ENCODE measurements at places on chromosomes 3 and 15.

DNA sequence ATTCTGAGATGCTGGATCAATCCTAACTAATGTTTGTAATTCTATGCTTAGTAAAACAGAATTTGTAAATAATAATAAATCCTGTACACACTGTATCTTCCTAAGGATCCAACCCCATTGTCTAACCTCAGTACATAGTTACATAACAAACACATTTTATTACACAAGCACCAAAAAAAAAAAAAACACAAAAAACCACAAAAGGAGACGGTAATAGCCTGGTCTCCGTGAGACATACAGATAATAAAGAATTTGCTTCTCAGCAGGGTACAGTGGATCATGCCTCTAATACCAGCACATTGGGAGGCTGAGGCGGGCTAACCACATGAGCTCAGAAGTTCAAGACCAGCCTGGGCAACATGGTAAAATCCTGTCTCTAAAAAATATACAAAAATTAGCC is 558.7 kb downstream of the MAGI1 start:
- DNase-seq, result no peak

DNA sequence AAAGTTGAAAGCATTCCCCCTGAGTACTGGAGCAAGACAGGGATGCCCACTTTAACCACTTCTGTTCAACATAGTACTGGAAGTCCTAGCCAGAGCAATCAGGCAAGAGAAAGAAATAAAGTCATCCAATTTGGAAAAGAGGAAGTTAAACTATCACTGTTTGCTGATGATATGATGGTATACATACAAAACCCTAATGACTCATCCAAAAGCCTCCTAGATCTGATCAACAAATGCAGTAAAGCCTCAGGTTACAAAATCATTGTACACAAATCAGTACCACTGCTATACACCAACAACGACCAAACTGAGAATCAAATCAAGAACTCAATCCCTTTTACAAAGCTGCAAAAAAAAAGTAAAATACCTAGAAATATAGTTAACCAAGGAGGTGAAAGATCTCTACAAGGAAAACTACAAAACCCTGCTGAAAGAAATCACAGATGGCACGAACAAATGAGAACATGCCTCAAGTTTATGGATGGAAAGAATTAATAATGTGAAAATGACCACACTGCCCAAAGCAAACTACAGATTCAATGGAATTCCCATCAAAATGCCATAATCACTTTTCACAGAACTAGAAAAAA is 40.3 kb downstream of the RPL39L start:
- DNase-seq, result no peak

DNA sequence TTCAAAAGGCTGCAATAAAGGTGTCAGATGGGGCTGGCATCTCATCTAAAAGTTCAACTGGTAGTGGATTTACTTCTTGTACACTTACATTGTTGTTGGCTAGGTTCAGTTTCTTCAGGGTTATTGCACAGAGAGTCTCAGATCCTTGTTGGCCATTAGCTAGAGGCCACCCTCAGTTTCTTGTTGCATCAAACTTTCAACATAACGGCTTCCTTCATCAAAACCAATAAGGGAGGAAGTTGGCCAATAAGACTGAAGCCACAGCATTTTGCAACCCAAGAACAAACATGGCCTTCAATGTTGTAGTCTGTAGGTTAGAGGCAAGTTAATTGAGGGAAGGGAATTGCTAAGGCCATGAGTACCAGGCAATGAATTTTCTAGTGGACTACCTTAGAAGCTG is 218.0 kb downstream of the ZBBX start:
- DNase-seq, result no peak

DNA sequence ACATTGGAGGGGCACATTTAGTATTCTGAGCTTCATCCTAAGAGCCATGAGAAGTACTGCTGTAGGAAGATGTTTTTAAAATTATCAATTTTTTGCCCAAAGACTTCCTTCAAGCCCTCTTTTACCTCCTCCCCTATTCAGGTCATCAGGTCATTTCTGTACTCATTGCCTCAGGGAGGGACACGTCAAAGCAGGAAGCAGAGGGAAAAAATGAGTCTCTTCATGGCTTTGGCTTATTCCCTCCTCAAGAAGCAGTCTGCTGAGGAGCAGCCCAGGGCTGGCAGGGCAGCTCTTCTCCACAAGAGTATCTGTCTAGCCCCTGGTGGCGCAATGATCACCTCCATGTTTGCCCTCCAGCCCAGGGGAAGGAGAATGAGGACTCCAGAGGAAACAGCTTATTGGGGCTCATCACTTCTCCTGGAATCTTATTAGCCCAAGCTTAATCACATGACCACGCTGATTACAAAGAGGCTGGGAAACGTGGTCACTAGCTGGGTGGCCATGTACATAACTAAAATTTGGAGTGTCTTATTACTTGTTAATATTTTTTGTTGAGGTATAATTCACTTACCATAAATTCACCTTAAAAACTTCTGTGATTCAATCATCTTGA is 44.2 kb upstream of the GATA2 start:
- DNase-seq, result no peak

- DNase-seq, result no peak
Observed at GRCh38 chr3:133506215-133506901, 67.1 kb upstream of the CDV3 start.

DNA sequence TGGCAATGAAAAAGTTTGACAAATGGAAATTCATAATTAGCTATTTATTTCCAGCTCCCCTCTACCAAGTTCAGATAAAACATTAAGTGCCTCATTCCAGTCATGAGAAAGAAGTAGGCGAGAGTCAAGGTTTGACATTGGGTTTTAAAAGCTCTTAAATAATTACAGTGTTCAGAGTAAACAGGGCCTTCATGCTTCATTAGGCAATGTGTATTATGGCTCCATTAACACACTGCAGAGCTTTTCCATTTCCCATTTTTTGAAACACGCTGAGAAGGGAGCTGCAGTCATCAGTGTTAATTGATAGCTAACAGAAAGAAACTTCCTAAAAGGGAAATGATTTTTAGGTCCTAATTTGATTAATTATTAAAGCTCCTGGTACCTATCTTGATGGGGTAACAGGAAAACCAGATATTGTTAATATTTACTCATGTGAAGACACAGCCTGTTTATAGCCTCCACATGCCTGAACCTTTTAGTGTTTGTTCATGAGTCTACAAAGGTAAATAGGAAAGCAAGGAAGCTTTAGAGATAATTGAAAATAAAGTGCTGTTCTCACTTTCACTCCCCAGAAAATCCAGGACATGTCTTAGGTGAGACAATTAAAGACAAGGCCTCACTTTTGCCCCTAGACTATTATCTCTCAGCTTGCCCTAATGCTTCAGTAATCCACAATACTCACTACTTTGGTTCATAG is 28.7 kb downstream of the SST start:
- DNase-seq, result no peak

GRCh38 chr3:39502838-39503145 is 35.3 kb downstream of the MOBP start:
- no peak for DNase-seq

- DNase-seq, result no peak
Observed at GRCh38 chr3:135491491-135492205, 473.9 kb upstream of the PPP2R3A start.

DNA sequence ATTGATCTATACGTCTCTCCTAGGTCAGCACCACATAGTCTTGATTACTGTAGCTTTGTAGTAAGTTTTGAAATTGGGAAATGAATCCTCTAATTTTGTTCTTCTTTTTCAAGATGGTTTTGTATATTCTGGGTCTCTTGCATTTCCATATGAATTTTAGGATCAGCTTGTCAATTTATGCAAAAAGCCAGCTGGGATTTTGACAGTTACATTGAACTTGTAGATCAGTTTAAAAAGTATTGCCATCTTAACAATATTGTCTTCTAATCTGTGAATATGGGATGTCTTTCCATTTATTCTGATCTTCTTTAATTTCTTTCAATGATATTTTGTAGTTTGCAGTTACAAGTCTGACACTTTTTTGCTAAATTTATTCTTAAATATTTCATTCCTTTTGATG is 5.6 kb upstream of the PRR23E start:
- DNase-seq, result no peak

DNA sequence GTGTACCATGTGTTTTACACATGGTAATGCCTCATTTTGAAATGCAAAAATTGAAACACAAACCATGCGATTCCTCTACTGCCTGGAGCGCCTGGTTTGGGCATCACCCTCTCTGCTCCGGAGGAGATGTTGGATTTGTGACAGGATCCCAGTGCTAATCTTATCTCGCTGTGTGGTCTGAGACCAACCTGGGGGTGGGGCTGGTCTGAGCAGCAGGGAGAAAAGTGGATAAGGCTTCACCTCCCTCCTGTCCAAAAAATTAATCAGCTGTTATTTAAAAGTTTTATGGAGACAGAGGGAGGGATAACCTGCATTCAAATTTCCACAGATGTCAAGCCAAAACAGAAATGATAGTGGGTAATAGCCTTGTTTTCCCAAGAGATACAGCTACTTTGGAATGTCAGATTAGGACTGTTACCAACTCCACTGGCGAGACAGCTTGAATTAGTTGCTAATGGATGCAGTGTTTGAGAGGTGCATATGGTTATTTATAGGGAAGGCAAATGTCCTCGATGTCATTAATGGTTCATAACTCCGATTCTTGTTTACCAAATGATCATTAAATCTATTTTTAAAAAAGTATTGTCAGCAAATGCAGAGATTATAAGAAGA is 54.0 kb upstream of the SKOR1 start:
- no peak for DNase-seq

GRCh38 chr3:6512172-6512800 is 348.6 kb upstream of the GRM7 start:
- no peak for DNase-seq

GRCh38 chr3:125683067-125683829 is 88.0 kb upstream of the OSBPL11 start:
- no peak for DNase-seq

DNA sequence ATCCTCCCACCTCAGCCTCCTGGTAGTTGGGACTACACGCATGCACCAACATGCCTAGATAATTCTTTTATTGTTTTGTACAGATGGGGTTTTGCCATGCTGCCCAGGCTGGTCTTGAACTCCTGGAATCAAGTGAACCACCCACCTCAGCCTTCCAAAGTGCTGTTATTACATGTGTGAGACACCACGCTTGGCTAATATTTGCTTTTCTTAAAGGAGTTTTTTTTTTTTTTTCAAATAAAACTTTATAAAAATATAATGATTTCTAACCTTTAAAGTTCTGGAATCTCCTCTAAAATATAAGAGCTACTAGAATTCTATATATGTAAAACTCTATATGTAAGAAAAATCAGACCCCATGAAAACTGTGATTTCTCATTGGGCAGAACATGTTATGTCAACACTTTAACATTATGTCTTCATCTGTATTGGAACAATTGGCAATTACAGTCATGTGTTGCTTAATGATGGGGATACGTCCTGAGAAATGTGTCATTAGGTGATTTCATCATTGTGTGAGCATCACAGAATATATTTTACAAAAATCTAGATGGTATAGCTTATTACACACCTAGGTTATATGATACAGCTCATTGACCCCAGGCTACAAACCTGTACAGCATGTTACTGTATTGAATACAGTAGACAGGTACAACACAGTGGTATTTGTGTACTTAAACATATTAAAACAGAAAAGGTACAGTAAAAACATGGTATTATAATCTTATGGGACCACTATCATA is 377.0 kb downstream of the PLCL2 start:
- DNase-seq, result no peak

GRCh38 chr15:92651877-92652575 is 3.5 kb downstream of the FAM174B start:
- DNase-seq, result no peak

- no peak for DNase-seq
Observed at GRCh38 chr3:33062866-33063265, 34.1 kb downstream of the GLB1 start.

DNA sequence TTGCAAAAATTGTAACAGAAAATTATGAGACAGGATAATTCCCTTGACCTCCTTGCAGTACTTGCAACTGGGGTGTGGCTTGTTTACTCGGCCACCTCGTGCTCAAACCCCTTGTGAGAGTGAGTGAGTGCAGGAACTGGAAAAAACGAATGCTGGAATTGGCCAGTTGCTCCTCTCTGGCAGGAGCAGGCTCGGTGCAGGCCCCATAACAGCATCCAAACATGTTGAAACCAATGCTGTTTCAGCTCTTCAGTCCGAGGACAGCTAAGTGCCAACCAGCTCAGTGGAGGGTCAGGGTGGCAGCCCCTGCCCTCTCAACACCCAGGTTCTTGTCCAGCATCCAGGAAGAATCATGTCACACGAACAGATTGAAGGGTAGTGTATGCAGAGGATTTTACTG is 36.9 kb downstream of the METTL6 start:
- no peak for DNase-seq

DNA sequence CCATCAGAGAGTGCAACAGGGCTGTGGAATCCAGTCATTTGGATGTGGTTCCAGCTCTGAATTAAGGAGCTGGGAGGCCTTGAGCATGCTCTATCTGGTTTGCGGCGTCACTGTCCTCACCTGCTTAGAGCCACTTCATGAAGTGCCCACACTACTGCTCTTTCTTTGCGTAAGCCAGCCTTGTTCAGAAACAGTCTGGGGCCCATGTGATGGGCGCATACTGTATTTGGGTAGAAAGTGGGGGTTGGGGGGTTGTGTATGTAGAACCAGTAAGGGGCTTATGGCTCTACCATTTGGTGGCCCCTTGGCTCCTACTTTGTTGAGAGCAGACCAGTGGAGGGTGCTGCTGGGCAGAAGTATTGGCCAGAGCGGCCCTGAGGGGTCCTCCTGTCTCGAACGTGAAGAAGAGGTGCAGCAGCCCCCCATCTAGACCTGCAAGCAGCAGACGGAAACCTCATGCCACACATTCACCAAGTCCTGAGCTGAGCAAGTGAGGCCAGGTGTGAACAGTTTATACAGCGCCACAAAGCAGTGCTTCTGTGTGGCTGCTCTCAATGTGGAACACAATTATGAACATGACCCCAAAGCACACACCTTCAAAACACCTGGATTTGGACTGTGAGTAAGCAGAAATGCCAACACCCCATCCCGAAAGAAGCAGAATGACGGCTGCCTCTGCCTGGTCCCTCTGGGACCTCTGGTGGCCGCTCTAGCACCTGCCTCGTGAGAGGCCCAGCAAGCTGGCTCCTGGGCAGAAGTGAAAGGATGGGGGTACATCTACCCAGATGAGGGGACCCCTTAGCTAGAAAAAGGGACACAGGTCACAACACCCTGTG is 26.6 kb downstream of the SRPRB start:
- no peak for DNase-seq

- DNase-seq, result no peak
Observed at GRCh38 chr3:60388731-60389130, 862.5 kb downstream of the FHIT start.

GRCh38 chr15:31438601-31439265 is 112.1 kb downstream of the KLF13 start:
- DNase-seq, result no peak

DNA sequence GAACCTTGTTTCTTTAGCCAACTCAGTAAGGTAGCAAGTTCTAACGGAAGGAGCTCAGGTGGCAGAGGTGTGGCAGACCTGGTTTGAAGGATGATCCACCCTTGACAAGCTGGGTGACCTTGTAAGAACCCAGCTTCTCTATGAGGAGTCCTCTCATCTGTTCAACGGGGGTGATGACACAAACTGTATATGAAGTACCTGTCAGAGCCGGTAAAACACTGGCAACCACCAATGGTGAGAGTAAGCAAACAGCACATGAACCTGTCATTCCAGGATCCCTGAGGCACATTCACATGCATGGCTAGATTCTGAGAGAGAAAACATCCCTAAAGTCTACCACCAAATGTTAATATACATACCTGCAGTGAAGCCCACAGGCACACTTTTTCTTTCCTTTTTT is 2.4 kb downstream of the SCAP start:
- DNase-seq, result no peak

GRCh38 chr3:5675319-5675718 is 487.8 kb downstream of the EDEM1 start:
- DNase-seq, result no peak

All from activated CD4-positive, alpha-beta T cell treated with anti-CD3 and anti-CD28 coated beads for 1 hour (primary cell).